Hindlimb muscle (tissue), 1 donor: ENCODE measurements at places on chromosomes 1 and 21. TPM values are rescaled to one million over a fixed set of nuclear protein-coding genes. Genes with fewer than 3 reads are reported as not detected.

The HSPB7 gene
- 91.3 TPM for polyA plus RNA-seq

The CYP4A22 gene
- polyA plus RNA-seq: 0.13 TPM

- DNase-seq: no peak
Measured at GRCh38 chr1:167099851-167100250, 6.0 kb downstream of the STYXL2 start.

- DNase-seq: no peak
Measured at GRCh38 chr1:201125800-201126199, 1.2 kb downstream of the ASCL5 start.
